ENCODE measurements at places on chromosomes 16 and 17.

DNA sequence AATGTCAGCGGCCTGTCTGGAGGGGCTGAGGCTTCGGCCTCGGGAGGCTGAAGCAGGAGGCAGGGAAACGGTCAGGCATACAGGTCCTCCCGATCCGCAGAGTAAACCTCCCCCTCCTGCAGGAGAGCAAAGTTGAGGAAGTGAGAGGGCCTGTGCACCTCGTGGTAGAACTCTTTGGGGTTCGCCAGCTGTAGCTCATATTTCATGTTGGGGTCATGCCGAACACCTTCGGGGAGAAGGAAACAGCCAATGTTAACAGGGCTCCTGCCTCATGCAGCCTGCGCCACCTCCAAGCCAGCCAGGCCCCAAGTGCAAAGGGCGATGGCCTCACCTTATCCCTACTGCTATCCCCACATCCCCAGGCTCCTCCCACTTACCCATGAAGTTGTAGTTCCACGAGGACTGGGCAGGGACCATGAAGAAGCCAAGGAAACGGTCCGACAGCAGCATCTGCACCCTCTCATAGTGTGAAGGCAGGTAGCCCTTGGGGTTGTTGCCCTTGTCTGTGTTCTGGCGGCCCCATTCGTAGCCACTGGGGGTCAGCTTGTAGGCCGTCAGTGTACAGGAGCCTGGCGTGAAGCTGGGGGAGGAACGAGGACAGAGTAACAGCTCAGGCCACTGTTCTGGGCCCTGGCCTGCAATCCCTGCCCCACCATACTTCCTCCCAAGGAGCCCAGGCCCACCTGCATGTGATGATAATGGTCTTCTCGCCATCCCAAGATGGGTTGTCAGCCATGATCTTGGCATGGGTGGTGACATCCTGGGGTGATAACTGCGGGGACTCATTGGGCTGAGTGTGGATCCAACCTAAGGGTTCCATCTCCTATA lies 1.3 kb upstream of the RILP start:
- DNase-seq, result no peak

- DNase-seq, result no peak
These were observed 192.4 kb upstream of the HSBP1 start for GRCh38 chr16:83615141-83615952.

- no peak for DNase-seq
These were observed 63.2 kb downstream of the IQCK start for GRCh38 chr16:19781226-19781625.

GRCh38 chr16:29815032-29815721 lies 775 bp upstream of the PAGR1 start:
- no peak for DNase-seq

DNA sequence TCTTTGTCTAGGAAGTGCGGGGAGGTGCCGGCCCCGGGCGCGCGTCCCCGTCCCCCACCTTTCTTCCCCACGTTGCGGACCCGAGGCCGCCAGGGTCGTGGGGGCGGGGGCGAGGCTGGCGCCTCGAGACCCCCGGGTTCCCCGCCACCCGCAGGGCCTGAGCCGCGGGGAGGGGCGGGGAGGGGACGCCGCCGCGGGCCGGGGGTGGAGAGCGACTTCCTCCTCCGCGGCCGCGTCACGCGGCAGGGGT lies 1.8 kb upstream of the ACTG1 start:
- no peak for DNase-seq

DNA sequence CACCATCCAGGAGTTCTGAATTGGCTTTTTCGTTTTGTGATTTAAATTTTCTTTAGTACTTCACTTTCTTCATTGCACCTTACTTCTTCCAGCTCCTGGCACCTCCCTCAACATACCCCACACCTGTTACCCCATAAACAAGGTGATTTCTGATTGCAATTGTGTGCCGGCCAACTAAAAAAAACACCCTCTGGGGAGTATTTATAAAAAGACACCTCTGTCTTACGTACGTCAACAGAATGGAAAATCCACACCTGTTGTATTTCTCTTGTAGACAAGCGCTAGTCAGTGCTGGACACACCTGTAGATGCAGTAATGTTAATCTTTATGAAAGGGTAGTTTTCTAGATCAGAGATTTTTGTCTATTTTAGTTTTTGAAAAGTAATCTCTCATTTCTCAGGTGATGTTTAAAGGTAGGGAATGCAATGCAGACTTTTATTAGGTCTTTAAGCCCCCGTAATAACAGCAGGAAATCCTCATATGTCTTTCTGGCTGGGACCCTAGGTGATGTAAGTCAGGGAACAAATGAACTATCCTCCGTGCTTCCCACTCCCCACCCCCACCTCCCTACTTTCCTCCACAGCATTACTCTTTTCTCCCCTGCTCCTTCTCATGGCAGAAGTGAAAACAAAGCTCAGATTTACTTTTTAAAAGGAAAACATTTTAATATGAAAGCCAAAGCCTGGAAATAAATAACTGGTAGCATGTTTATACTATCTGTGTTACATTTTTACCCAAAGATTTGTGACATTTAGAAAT lies 4.2 kb downstream of the MSI2 start:
- no peak for DNase-seq

DNA sequence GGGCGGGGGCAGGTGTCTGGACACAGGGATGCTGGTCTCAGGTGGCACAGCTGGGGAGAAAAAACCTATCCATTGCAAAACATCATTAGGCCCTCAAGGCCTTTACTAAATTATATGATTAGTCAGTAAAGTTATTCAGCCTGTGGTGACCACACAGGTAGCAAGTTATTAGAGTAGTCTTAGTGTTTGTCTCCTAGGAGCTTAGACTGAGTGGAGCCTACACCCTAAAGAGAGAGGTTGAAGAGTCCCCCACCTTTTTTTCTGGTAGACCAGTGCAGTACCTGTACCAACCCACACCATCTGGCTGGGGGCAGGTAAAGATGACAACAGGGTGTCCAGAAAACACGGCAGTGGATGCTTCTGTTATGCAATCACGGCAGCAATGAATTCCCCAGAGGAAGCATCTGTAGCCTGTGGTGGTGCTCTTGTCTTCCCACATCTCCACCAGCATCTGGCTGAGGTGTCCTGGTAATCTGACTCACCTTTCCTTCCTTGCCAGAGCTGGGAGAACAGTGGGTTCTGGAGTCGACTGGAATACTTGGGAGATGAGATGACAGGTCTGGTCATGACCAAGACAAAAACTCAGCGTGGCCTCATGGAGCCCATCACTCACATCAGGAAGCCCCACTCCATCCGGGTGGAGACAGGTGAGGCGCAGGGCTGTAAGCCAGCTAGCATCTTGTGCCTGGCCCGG lies 11.0 kb downstream of the MYCBPAP start:
- DNase-seq, result no peak

GRCh38 chr17:72822358-72823023 lies 270.0 kb downstream of the SLC39A11 start:
- DNase-seq, result no peak

GRCh38 chr17:46986366-46986765 lies 7.3 kb upstream of the RPRML start:
- DNase-seq, result no peak

GRCh38 chr17:72512649-72513556 lies 392.1 kb downstream of the SOX9 start:
- peak; percentile 32 for DNase-seq

GRCh38 chr17:74961657-74962350 lies 10.8 kb downstream of the HID1 start:
- peak; percentile 46 for DNase-seq

DNA sequence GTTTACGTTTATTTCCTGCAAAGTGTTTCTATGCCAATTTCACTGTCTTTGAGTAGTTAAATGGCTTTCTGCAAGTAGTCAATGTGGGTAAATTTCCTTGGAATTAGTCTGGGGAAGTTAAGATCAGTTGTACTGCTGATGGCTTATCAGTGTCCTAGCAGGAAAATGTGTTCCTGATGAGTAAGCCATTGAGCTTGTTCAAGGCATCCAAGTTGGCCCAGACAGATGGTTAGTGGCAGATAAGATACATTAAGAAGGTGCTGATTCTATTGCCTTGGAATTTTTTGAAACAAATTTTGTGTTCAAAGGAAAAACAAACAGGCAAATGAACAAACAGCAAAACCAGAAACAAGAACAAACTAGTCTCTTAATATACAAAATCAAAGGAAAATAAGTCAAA lies 258.4 kb downstream of the MAP2K6 start:
- no peak for DNase-seq

DNA sequence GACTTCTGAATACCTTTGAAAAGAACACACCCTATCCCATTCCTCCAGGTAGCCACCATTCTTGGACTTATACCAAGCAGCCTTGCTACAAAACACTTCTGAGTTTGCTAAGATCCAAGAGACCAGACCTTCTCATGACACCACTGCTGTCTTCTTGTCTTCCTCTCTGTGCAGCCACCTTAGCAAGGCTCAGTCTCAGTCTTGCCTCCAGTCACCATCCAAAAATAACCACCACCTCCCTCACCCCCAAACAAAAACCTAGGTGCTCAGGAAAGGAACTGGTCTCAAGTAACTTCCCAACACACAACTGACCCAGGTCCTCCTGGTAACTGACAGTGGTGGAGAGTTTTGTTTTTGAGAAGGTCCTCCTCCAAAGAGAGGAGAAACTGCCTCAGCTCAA lies 90.9 kb upstream of the CORO6 start:
- no peak for DNase-seq

DNA sequence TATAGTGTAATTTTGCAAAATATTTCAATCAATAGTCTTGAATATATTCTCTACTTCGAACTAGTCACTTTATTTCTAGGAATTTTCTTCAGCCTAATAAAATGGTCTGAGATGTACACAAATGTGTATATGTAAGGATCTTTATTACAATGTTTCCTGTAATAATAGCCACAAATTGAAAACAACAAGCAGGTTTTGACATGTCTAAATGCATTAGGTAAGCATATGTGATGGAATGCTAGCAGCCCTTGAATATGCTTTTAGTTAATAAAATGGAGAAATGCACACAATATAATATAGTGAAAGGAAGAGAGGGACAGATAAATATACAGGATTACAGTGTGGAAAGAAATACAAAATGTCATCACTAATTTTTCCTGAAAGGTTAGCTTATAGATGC lies 196.5 kb upstream of the IRX5 start:
- DNase-seq, result no peak

GRCh38 chr17:17043461-17044271 lies 1.4 kb downstream of the MPRIP start:
- DNase-seq, result no peak

DNA sequence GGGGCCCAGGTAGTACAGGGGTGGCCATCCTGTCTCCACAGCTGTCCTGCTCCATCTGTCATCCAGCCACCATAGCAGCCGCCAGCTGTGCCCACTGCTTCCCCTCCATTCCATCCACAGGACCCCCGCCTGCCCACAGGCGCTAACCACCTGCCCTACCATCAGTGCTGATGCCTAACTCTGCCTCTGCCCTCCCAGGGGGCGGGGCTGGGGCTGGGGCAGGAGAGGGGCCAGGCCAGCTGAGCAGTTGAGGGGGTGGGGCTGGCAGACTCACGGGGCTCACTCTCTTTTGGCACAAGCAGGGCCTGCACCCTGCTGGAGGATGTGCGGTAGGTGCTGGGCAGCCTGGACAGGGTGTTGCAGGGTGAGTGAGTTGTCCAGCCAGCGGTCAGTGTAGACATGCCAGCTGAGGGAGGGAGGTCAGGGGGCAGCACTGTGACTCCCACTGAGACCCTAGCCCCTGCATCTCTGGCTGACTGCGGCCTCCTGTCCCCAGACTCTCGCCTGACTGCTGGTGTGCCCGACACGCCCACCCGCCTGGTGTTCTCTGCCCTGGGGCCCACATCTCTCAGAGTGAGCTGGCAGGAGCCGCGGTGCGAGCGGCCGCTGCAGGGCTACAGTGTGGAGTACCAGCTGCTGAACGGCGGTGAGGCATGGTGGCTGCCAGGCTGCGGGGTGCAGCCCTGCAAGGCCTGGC lies 9.6 kb downstream of the GALK1 start:
- DNase-seq, result no peak

GRCh38 chr17:5249615-5250014 lies 15.0 kb upstream of the SCIMP start:
- no peak for DNase-seq

GRCh38 chr17:19023209-19023999 lies 18.8 kb upstream of the FAM83G start:
- no peak for DNase-seq

- no peak for DNase-seq
These were observed 25.2 kb downstream of the YPEL2 start for GRCh38 chr17:59356543-59357218.

GRCh38 chr17:56313201-56313600 lies 159.9 kb downstream of the ANKFN1 start:
- no peak for DNase-seq

Measured in GM06990 (cell line).